ENCODE measurements at places on chromosomes 1 and 21. TPM values are rescaled to one million over a fixed set of nuclear protein-coding genes. Genes with fewer than 3 reads are reported as not detected.

DNA sequence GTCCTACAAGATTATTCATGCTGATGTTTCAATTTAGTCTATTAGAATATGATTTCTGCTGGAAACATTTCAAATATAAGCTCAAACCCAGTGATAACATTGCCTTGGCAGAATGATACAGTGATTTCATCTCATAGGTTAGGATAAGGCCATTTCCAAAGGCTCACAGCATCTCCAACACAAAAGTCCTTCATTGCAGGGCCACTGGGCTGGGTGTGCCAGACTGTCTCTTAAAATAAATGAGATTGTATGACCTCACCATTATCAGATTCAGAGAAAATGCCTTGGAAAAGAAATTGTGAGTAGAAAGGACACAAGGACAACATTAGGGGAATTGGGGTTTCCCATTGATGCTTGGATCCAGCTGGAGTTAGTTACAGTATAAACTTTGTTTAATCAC, 30.4 kb downstream of the NGF start:
- no peaks in the 10 kb centered on the region for H3K36me3 ChIP-seq
- DNase-seq, result no peak
- no peak overlapping the region for H3K4me3 ChIP-seq
- no peaks in the 10 kb centered on the region for H3K4me1 ChIP-seq
- no peaks in the 10 kb centered on the region for H3K27me3 ChIP-seq

- H3K27me3 ChIP-seq, result no peaks in the 10 kb centered on the region
- no peak for DNase-seq
- no peak overlapping the region for H3K27ac ChIP-seq
- H3K4me3 ChIP-seq, result no peak overlapping the region
- no peaks in the 10 kb centered on the region for H3K4me1 ChIP-seq
Measured at GRCh38 chr1:104294259-104294658, 544.6 kb downstream of the AMY1C start.

KMO gene
- total RNA-seq, result not detected

LYPD8 gene
- total RNA-seq, result not detected

SLC44A5 gene
- 13.6 TPM for total RNA-seq

GRCh38 chr1:20721117-20722061, 3.6 kb upstream of the KIF17 start:
- H3K36me3 ChIP-seq, result no peaks in the 10 kb centered on the region
- no peak overlapping the region for H3K27ac ChIP-seq
- no peak overlapping the region for H3K4me3 ChIP-seq
- no peaks in the 10 kb centered on the region for H3K27me3 ChIP-seq

Data from Caco-2 (cell line).